ENCODE measurements at places on chromosomes 1 and 21.

- no peak for DNase-seq
Measured at GRCh38 chr1:95311014-95311413, 77.0 kb downstream of the RWDD3 start.

- no peak for DNase-seq
Measured at GRCh38 chr1:160459056-160459455, 58.7 kb downstream of the VANGL2 start.

GRCh38 chr1:36150296-36151133, 1.2 kb upstream of the TRAPPC3 start:
- peak; percentile 60 for DNase-seq

GRCh38 chr1:11298390-11299224, 25.6 kb downstream of the UBIAD1 start:
- no peak for DNase-seq

GRCh38 chr1:32957017-32957416, 7.6 kb downstream of the RNF19B start:
- DNase-seq = no peak

DNA sequence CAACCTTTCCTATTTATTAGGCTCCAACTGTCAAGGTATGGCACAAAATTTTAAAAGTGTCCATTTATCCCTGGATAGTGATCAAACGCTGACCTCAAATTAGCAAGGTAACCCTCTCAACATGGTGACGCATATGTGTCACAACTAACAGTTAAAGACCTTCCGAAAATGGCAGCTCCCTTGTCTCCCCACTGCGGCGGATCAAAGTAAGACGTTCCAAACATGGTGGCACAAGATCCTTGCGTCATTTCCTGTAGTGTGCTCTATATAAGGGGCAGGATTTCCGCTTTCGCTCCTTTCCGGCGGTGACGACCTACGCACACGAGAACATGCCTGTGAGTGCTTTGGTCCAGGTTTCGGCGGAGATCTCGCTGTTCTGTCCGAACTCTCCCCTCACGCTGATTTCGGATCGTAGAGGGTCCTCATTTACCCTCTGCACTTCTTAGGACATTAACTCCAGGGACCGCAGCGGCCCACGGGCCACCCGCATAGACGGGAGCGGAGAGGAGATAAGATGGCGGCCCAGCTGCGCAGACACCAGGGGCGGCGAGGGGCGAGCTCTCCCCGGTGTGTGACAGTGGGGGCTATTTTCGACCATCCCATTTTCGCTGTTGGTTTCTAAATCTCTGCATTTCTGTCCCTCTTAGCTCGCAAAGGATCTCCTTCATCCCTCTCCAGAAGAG, at the start of gene RPS27:
Gene RPS27 (plus strand): TSS at position 295 of the 683 bp plus-strand sequence. CDS start 35 bp downstream, at position 330.
- peak; percentile 63 for DNase-seq

GRCh38 chr1:27402349-27402754, 9.9 kb downstream of the GPR3 start:
- DNase-seq = no peak

- peak; percentile 10 for DNase-seq
Measured at GRCh38 chr1:168084396-168085231, 52.1 kb downstream of the GPR161 start.

DNA sequence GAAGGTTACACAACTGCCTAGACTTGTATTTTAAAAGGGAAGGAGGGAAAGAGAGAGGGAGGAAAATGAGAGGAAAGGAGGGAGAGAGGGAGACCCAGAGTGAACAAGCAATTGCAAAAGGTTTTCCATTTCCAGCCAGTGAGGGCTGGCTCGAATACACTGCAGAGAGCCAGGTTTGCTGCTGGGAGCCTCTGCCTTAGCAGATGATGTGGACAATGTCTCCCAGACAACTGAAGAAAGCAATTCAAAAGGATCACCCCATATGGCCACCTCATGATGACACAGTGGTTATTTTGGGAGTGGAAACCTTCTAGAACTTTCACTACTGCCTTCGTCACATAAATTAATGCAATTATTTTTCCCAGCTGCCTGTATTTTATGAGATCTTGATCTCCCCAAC, 86.4 kb downstream of the BCAR3 start:
- DNase-seq = no peak

GRCh38 chr1:53073287-53073686, 11.3 kb downstream of the PODN start:
- DNase-seq = no peak

GRCh38 chr1:22266141-22266540, 123.2 kb upstream of the WNT4 start:
- no peak for DNase-seq

DNA sequence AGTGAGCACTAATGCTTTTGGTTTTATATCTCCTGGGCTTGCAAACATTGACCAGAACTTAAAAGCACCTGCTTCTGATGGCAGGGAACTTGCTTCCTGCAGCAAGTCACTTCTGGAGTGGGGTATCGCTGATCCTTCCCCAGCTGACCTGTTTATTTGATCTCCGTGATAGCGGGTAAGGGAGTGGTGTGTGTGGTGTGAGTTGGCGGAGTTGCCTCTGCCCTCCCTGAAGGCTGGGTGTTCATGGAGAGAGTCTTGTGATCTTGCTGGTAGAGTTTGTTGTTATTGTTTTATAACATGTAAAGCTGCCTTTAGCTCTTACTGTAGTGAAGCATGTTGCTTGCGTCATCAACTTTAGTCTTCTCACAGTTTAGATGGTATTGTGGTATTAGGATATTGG, 3.9 kb downstream of the MFN2 start:
- DNase-seq = no peak

GRCh38 chr1:31373056-31373896, at the start of gene FABP3:
Gene FABP3 (minus strand): TSS chr1:31373076. CDS start chr1:31373014, 62 bp downstream.
- no peak for DNase-seq

DNA sequence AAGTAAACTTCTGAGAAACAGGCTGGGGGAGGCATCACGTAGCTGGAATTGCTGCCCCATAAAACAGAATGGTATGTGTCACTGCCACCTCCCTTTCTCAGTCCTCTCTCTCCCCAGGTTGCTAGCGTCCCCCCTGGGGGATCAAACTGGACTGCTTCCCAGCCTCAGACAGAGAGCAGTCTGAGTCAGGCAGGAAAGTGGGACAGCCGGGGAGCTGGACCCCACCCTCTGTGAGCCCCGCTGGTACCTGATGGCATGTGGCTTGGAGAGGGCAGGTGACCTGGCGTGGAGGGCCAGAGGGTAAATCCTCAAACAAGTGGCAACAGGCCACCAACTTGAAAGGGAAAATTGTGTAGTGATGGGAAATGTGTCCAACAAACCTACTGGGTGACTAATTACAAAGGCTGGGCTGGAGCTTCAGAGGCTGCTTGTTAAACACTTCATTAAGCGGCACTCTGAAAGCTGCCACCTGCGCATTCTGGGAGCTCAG, 1.0 kb upstream of the SFN start:
- DNase-seq = no peak

DNA sequence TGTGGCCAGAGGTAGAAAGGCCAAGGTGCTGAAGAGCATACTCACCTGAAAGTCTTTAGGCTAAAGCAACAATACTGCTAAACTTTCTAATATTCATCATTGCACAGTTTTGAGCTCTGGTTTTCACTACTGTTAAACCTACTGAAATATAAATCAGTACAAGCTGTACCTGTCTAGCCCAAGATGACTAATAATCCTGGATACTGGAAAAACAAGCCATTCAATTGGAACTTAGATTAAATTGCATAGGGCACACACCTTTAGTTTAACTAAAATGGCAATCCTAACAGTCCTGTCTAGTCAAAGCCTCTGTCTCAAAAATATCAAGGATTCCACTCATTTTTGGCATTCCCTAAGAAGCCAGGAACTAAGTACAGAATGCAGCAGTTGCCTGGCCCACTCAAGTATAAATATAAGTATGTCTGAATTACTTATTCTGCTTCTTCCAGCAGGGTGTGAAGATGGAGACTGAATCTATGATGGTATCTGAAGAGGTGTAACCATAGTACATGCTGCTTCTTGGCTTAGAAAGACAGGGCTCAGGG, 3.1 kb downstream of the CHML start:
- DNase-seq = no peak

DNA sequence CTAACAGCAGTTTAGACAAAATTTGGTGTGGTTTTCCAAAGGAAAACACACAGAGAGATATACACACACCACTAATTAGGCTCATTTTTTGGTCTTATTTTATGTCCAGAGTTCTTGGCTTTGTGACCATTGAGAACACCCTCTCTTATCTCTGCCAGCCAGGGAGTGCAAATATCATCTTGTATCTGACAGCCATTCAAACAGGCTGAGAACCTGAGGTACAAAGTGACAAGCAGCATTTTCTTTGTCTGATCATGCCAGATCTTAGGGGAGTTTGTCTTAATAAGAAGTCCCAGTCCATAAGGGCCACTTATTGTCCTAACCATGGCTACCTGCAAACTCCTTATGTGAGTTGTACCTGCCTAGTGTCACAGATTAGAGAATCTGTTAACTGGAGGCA, 1165.2 kb downstream of the BRINP3 start:
- DNase-seq = no peak

GRCh38 chr1:193462629-193463320, 276.4 kb upstream of the B3GALT2 start:
- no peak for DNase-seq

- DNase-seq = no peak
Measured at GRCh38 chr1:25544243-25544764, 898 bp downstream of the LDLRAP1 start.

- DNase-seq = no peak
Measured at GRCh38 chr1:200245473-200245872, 164.4 kb downstream of the ZNF281 start.

DNA sequence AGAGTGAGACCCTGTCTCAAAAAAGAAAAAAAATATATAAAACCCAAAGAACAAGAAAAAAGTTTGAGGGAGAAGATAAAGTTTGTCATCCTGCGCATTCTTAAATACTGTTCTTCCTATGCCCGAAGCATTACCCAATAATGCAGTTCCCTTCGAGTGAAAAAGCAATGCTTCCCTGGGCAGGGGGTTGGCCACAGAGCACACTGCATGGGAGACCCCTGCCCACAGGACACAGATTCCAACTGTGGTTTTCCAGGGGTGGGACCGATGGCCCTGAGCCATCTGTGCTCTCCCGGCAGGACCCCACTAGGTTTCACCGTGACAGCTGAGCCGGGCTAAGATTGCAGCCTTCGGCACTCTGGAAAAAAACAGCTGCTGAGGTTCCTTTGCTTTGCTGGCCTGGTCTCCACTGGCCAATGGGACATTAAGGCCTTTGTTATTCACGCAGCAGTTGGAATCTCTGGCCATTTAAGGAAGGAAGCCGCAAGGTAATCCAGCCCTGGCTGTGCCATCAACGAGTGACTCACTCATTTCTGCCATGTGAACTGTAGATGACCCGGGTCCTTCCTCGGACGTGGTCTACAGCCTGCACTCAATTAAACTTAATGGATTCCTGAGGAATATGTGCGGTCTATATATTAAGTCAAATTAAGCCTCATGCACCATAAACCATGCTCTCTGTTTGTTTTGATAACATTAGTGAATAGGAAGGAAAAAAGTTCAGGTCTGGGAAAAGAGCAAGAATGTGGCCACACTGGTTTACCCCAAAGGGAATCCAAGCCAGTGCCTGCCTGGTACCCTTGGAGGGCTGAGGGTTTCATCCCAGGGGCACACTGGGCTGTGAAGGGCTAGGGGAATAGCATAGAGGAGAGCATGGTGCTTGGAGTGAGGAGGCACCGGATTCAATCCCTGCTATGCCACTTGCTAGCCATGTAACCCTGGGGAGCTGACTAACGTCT, 163.2 kb downstream of the ZBTB18 start:
- DNase-seq = no peak

GRCh38 chr1:97920276-97920831, 480 bp downstream of the DPYD start:
- DNase-seq = peak; percentile 17

- DNase-seq = no peak
Measured at GRCh38 chr1:224498574-224499170, 64.1 kb upstream of the WDR26 start.

- no peak for DNase-seq
Measured at GRCh38 chr21:16588433-16588860, 858.7 kb downstream of the USP25 start.

DNA sequence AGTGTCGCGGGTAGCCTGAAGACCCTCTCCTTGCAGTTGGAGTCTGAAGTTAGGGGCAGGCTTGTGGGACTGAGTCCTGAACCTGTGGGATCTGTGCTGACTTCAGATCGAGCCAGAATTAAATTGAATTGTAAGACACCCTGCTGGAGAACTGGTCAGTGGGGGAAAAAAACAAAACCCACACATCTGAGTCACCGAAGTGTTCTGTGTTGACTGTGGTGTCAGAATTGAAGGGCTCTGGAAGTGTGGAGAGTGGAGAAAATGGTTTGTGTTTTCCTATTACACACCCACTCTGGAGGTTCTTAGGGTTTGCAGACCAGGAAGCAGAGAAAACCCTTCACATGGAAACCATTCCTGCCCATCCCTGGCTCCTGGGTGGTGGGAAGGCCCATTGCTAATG, 209.5 kb upstream of the GALNT2 start:
- no peak for DNase-seq

DNA sequence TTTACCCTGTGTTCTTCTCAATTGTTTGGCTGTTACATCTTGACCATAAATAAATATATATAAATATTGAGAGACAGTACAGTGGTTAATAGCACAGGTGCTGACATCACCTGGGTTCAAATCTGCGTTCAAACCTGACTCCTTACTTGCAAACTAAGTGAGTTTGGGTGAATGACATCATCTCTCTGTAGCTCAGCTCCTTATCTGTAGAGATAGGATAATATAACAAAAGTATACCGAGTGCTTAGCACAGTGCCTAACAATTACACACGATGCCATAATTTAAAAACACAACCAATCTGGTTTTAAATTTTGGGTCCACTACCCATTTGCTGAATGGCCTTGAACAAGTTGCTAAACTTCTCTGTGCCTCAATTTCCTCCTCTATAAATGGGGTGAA, 86.6 kb downstream of the RRAGC start:
- no peak for DNase-seq

- no peak for DNase-seq
Measured at GRCh38 chr1:47941609-47942239, 55.5 kb downstream of the TRABD2B start.

DNA sequence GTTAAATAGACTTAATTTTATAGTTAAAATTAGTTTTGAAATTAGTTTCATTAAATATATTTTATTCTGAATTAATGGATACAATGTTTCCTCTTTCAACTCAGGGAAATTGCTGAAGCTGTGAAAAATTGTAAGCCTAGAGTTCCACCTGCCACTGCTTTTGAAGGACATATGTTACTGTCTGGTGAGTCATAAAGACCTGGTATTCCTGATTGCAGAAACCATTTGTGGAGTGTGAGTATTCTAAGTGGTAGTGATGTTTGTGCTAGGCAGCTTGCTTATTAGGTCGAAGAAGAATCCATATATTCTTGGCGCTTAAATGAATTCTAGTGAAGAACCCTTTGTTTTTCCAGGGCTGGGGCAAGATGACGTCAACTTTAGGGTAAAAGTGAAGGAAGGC, 34.0 kb downstream of the MTR start:
- no peak for DNase-seq

- no peak for DNase-seq
Measured at GRCh38 chr1:201269281-201269680, 14.0 kb upstream of the PKP1 start.

GRCh38 chr1:96041470-96041869, 680.1 kb upstream of the PTBP2 start:
- no peak for DNase-seq

- DNase-seq = no peak
Measured at GRCh38 chr1:33093004-33093403, 12.1 kb downstream of the AZIN2 start.

- DNase-seq = no peak
Measured at GRCh38 chr21:37369307-37369854, 2.8 kb downstream of the DYRK1A start.

- no peak for DNase-seq
Measured at GRCh38 chr1:40736085-40736531, 44.6 kb downstream of the NFYC start.
